ENCODE measurements at places on chromosomes 11 and 22. TPM values are rescaled to one million over a fixed set of nuclear protein-coding genes. Genes with fewer than 3 reads are reported as not detected.

Gene MMP27
- total RNA-seq, result not detected

Gene RTN4RL2
- total RNA-seq, result 129 TPM

Gene POLDIP3
- 40.0 TPM for total RNA-seq

Gene CASP5
- total RNA-seq, result not detected

Gene PDGFD
- total RNA-seq, result 8.5 TPM

Gene SHANK3
- total RNA-seq, result 4.6 TPM
